Endodermal cell (in vitro differentiated cells): ENCODE measurements at places on chromosomes 11 and 22.

DNA sequence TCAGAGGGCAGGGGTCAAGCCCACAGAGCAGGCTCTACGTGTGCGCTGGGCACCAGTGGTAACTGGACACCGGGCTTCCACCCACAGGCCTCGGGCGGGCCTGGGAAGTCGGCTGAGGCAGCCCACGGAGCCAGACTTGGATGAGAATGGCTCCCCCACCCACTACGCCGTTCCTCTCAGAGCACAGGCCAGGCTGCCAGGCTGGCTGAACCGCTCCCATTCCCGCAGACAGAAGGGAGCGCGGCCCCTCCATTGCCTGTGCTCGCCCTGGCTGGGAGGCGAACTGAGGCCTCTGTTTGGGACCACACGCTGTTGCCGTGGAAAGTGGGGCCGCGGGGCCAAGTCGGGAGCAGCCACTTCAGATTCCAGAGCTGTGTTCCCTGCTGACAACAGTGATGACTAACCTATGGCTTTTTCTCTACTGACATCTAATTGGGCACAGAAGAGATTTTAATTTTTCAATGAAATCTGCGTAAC, 63.9 kb downstream of the MYH9 start:
- no peak for DNase-seq

DNA sequence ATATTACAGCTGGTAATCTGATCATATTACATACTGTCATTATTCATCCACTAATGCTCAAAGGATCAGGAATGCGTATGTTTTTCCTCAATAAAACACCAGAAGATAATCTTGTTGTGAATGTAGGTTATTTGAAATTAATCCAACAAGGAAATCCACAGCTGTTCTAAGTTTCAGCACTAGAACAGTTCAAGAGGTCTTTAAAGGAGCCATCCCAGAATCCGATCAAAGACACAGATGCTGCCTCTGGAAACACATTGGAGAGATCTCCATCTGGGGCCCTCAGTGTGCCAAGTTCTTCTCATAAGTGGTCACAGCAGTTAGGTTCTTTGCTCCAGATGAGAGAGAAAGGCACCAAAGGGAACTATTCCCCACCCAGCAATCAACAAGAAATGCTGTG, 1955.1 kb upstream of the RAG2 start:
- DNase-seq, result no peak

DNA sequence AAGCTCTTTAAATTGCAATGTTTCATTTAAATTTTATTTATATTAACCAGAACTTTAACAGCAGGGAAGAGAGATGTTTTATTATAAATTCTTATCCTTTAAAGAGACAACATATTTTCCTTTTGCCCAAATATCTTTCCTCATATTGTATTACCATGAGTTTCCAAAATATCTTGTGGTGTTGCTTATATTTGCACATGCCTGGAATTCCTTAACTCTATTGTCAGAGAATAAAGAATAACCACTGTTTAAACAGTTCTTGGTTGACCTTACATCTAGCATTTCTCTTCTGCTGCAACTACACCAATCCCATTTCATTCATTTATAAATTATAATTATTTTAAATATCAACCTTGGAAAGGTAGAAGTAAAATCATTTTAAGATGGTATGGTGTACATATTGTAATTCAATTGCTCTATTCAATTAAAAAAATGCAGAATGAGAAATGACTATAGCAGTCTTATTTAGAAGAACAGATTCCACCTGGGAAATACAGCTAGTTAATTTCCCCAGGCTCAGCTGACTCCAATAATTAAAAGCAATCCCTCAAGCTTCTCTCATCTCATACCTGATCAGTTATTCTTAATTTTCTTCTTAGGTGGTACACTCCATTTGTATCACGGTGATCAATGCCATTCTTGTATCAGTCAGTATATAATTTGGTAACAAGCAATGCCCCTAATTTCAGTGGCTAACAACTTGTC, 923.3 kb downstream of the KCNA4 start:
- no peak for DNase-seq

- DNase-seq, result no peak
Measured at GRCh38 chr11:126423154-126423553, 67.7 kb downstream of the ST3GAL4 start.

GRCh38 chr11:124763156-124763947, 1.3 kb upstream of the ESAM start:
- peak; percentile 96 for DNase-seq

- no peak for DNase-seq
Measured at GRCh38 chr11:91470656-91471055, 754.0 kb upstream of the FAT3 start.
